ENCODE measurements at places on chromosomes 6 and 20. TPM values are rescaled to one million over a fixed set of nuclear protein-coding genes. Genes with fewer than 3 reads are reported as not detected.
A peak's percentile ranks its signal among the peaks of the same experiment; 100 is the strongest.

DNA sequence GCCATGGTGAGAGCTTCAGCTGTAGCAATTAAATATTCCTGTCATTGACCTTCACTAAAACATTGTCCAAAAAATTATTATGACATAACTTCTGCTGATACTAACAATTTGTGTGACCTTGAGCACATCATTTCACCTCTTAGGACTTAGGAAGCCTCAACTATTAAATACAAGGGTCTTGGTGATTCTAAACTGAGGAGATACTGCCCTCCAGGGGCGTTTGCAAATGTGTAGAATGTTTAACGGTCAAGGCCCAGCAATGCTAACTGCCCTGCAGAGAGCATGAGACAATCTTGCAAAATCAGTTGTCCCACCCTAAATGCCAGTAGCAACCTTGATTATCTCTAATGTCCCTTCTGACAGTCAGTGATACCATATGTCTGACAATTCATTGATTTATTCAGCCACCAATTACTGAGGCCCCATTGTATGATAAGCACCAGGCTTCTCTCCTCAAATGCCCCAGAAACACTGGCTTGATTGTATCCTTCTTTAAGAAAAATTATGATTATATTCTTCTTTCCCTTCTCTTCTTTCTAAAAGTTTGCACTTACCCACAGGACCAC lies 284.1 kb upstream of the PLN start:
- H3K4me3 ChIP-seq, result no peak overlapping the region
- H3K36me3 ChIP-seq, result no peaks in the 10 kb centered on the region
- no peak overlapping the region for H3K27ac ChIP-seq
- no peak for DNase-seq

GRCh38 chr6:87473419-87473903 lies 687 bp downstream of the SLC35A1 start:
- no peak for DNase-seq
- H3K4me3 ChIP-seq, result peak overlapping the region; percentile 74
- no peaks in the 10 kb centered on the region for H3K27me3 ChIP-seq
- no peaks in the 10 kb centered on the region for H3K36me3 ChIP-seq
- peaks cover 7% of the 10 kb centered on the region for H3K4me1 ChIP-seq
- peak overlapping the region; percentile 97 for H3K27ac ChIP-seq

DNA sequence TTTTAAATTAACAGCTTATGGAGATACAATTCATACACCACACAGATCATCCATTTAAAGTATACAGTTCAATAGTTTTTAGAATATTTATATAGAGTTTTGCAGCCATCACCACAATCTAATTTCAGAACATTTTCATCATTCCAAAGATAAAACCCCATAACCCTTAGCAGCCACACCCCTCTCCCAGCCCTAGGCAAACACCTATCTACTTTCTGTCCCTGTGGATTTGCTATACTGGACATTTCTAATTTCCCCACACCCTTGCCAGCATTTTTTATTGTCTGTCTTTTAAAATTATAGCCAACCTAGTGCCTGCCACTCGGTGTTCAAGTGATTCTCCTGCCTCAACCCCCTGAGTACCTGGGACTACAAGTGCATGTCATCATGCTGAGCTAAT lies 23.0 kb upstream of the AKAP7 start:
- H3K4me1 ChIP-seq, result no peaks in the 10 kb centered on the region
- no peaks in the 10 kb centered on the region for H3K27me3 ChIP-seq
- H3K36me3 ChIP-seq, result no peaks in the 10 kb centered on the region
- DNase-seq, result no peak
- no peak overlapping the region for H3K27ac ChIP-seq

The SSTR4 gene
- total RNA-seq, result not detected
